Tibial artery (tissue), 4 donors: ENCODE measurements at places on chromosomes 12 and 14.

GRCh38 chr12:57131896-57132744 lies 3.8 kb downstream of the LRP1 start:
- H3K27me3 ChIP-seq, result no peaks in the 10 kb centered on the region
- H3K36me3 ChIP-seq, result no peaks in the 10 kb centered on the region
- DNase-seq, result no peak
- H3K4me3 ChIP-seq, result peak overlapping the region; percentile 94
- H3K4me1 ChIP-seq, result peaks cover 68% of the 10 kb centered on the region
- H3K27ac ChIP-seq, result peak overlapping the region; percentile 95

- H3K4me3 ChIP-seq, result no peak overlapping the region
- H3K4me1 ChIP-seq, result no peaks in the 10 kb centered on the region
- no peak for DNase-seq
- H3K27ac ChIP-seq, result no peak overlapping the region
These were observed 236.1 kb downstream of the FSCB start for GRCh38 chr14:44271006-44271405.

DNA sequence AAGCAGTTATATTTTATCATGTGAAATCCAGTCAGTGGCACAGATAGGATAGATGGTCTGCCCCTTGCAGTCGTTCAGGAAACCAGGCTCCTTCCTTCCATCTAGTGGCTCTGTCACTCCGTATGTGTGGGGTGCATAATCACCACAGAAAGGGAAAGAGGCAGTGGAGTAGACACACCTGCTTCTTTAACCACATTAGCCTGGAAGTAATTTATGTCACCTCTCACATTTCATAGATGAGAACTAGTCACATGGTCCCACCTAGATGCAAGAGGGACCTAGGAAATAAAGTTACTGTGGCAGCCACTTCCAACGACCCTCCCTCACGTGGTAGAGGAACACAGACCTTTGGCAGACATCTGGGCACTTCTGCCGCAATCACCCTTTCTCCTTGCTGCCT lies 14.2 kb upstream of the RNU6-8 start:
- no peak overlapping the region for H3K27ac ChIP-seq
- H3K4me1 ChIP-seq, result no peaks in the 10 kb centered on the region
- no peak overlapping the region for H3K4me3 ChIP-seq
- no peaks in the 10 kb centered on the region for H3K36me3 ChIP-seq

DNA sequence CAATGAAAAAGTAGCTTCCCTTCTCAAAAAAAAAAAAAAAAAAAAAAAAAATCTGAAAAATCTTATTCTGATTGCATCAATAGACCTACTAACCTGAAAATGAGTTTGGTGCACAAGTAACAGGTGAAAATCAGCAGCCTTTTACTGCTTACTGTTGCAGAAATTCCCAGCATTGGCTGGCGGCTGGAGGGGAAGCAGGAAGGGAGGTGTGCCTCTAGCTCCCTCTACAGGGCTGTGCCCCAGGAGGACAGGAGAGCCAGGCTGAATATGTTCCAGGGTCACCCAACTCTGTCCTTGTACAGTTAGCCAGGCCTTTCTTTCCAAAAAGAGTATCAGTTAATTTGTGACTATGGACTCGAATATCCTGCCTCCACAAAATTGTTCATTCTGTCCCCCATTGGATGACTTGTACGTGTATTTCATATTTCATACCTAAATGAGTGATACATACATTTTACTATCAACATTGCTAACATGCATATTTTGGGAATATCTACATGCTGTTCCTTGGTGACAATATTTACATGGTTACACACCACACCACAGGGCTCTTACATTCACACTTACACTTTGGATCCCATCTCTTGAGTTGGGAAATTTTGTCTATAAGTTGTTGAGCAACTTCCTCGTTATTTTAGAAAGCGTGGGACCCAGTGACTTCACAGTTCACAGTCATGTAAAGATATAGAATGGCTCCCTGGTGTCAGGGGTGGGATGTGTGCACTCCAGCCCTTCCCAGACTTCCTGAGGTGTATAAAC lies 124.8 kb downstream of the SAMD4A start:
- peaks cover 62% of the 10 kb centered on the region for H3K4me1 ChIP-seq
- peak; percentile 82 for DNase-seq
- H3K27ac ChIP-seq, result peak overlapping the region; percentile 91
- H3K4me3 ChIP-seq, result no peak overlapping the region
- H3K27me3 ChIP-seq, result no peaks in the 10 kb centered on the region

DNA sequence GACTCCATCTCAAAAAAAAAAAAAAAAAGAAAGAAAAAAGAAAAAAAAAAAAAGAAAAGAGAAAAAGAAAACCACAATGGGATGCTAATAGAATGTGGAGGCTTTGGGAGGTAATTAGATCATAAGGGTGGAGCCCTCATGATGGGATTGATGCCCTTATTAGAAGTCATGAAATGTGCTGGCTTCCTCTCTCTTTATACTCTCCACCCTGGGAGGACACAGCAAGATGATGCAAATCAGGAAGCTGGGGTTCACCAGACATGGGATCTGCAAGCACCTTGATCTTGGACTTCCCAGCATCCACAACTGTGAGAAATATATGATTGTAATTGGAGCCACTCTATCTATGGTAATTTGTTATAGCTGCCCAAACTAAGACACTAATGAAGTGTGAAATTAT lies 13.4 kb upstream of the DRAM1 start:
- H3K27ac ChIP-seq, result no peak overlapping the region
- no peaks in the 10 kb centered on the region for H3K4me1 ChIP-seq
- no peaks in the 10 kb centered on the region for H3K36me3 ChIP-seq
- H3K27me3 ChIP-seq, result no peaks in the 10 kb centered on the region

DNA sequence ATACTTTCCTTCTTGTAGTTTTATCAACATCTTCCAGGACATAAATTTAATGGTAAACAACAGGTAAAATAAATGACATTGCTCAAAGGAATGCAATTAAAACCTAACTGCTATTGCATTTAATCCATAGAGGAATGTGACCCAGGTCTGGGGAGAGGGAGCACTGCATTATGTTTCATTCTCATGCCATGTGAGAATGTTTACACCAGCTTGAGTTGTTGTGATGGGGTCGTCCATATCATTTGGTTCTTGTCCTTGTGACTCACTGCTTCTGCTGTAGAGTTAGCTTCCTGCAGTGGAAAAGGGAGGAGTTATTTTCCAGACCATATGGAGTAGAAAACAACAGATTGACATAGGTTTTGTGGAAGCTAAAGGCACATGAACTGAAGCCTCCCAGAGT lies 129.3 kb upstream of the PMCH start:
- no peak overlapping the region for H3K27ac ChIP-seq
- no peak overlapping the region for H3K4me3 ChIP-seq
- no peaks in the 10 kb centered on the region for H3K36me3 ChIP-seq
- H3K27me3 ChIP-seq, result no peaks in the 10 kb centered on the region
